ENCODE measurements at places on chromosomes 5 and 9.

GRCh38 chr5:134578578-134579283 is 53.3 kb downstream of the JADE2 start:
- no peak for DNase-seq

GRCh38 chr5:98519571-98519970 is 253.9 kb upstream of the RGMB start:
- DNase-seq, result no peak

- DNase-seq, result no peak
These were observed 91.4 kb downstream of the LIFR start for GRCh38 chr5:38465061-38465460.

GRCh38 chr9:86275962-86276361 is 6.4 kb downstream of the ISCA1 start:
- no peak for DNase-seq

DNA sequence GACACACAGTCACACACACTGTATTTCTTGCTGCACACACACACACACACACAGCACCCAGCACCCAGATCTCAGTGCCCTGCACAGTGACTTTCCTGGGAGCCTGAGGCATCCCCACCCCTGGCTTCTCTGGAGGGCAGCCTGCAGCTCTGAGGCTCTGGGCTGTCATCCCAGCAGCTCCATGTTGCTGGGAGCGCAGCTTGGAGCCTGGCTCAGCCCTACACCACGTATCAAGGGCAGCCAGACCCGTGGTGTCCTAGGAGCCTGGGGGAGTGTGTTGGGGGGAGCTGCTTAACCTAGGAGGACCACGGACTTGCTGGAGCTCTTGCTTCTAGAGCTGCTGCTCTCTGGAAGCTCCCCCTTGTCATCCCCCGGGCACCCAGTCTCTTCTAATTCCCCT is 5.2 kb downstream of the IER5L start:
- no peak for DNase-seq

- no peak for DNase-seq
These were observed 68.9 kb downstream of the RASEF start for GRCh38 chr9:82993856-82994605.

GRCh38 chr5:94793113-94793815 is 174.8 kb downstream of the SLF1 start:
- DNase-seq, result no peak

DNA sequence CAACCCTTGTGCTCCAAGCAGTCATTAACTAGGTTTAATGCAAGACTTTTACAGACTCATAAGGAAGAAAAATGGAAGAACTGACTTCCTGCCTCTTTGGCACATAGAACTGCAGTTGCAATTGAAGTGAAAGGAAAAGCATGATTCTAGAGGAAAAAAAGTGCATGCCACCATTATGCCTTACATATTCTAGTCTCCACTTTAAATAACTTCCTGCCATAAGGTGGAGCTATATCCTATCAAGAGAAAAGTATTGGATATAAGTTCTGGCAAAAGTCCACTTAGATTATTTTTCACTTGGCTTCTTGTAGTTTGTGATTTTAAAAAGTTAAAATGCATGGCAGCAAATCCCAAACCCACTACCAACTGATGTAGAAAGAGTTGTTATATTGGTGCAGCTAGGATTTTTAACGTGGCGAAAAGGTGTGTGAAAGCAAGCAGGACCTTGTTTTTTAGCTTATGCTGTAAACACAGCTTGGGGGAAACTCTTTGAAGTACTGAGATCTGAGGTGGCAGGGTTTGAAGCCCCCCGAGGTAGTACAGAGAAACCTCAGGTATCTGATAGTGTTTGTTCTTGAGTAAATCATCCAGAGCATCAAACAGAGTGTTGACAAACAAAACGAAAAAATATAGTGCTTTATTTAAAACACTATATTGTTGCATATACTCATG is 117.9 kb downstream of the ANXA1 start:
- no peak for DNase-seq

DNA sequence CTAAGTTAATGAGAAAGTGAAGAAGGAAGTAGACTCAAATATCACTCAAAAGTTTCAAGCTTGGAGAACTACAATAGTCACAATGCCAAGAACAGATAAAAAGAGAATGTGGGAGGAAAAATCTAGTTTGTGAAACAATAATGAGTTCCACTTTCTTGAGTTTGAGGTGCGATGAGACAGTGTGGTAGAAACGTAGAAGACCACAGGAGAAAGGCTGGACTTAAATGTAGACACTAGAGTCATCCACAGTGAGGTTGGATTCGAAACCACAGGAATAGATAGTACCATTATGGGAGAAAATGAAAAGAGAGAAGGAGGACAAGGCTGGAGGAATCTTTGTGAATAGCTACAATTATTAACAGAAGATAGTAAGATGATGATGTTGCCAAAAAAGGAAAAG is 141.1 kb upstream of the LRRTM2 start:
- DNase-seq, result no peak

Measured in stimulated activated CD8-positive, alpha-beta memory T cell treated with anti-CD3 and anti-CD28 coated beads, Interleukin-2, amount 100 ng/mL, for 48 hours (primary cell).